ENCODE measurements at places on chromosomes 12 and 14.

GRCh38 chr12:81078469-81079196, 754 bp downstream of the ACSS3 start:
- no peak for DNase-seq

GRCh38 chr12:34347367-34347766, 325.1 kb downstream of the ALG10 start:
- DNase-seq = no peak

- no peak for DNase-seq
Observed at GRCh38 chr12:25585021-25585523, 32.0 kb upstream of the LMNTD1 start.

GRCh38 chr14:67172520-67172919, 16.7 kb upstream of the GARIN2 start:
- DNase-seq = no peak

GRCh38 chr14:51901475-51902024, 41.1 kb downstream of the GNG2 start:
- no peak for DNase-seq

DNA sequence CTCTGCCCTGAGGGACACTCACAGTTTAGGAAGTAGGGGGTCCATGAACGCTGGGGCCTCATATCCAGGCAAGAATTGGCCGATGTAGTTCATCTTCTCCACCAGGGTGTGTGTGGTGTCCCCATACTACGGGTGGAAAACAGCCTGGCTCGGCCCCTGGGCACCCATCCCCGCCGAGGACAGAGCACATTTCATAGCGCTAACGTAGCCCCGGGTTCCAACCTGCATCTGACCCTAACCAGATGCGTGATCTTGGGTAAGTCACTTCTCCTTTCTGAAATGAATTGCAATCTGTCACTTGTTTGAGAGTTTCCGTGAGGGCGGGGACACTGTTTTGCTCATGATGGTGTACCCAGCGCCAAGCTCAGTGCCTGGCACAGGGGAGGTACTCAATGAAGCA, 9.0 kb downstream of the HPD start:
- DNase-seq = no peak

GRCh38 chr12:9064201-9064814, 51.4 kb downstream of the A2M start:
- DNase-seq = no peak

DNA sequence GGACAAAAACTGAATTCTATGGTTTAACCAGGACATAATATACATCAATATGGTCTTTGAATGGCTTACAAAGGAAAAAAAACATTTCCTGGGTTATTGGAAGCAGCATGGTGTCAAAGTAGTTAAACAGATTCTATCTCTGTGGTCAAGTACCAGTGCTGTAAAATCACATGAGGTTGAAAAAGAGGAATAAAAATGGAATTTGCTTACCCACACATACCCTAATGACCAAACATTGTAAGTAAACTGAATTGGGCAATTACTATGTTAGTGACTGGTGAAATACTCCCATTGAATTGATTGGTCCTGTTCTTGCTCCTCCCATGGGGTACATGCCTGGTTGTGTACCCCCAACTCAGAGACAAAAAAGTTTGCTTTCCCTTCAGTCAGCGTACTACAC, 19.6 kb downstream of the IFNG start:
- DNase-seq = no peak

- no peak for DNase-seq
Observed at GRCh38 chr12:20105943-20106342, 262.4 kb upstream of the PDE3A start.

DNA sequence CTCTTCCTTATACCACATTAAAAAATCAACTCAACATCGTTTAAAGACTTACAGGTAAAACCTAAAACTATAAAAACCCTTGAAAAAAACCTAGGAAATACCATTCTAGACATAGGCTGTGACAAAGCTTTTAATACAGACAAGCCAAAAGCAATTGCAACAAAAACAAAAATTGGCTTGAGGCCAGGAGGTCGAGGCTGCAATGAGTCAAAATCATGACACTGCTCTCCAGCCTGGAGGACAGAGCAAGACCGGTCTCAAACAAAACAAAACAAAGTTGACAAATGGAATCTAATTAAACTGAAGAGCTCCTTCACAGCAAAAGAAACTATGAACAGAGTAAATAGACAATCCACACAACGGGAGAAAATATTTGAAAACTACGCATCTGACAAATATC, 1057.8 kb downstream of the FSCB start:
- DNase-seq = no peak

- no peak for DNase-seq
Observed at GRCh38 chr14:74468513-74468912, 24.6 kb downstream of the NPC2 start.

DNA sequence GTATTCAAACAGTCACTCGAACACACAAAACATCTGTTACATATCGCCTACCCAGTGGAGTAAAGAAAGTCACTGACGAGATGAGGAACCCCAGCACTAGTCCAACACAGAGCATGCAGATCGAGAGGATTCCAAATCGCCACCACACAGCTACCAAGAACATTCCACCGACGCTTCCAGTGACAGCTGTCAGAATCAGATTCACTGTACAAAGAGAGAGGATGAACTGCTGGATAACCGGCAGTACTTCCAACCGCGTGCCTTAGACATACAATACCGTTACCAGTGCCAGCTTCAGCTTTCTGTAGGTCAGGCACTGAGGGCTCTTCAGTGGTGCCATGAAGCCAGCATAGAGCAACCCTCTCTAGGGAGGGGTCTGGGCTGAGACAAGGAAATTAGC, 34.5 kb downstream of the TM7SF3 start:
- DNase-seq = no peak

DNA sequence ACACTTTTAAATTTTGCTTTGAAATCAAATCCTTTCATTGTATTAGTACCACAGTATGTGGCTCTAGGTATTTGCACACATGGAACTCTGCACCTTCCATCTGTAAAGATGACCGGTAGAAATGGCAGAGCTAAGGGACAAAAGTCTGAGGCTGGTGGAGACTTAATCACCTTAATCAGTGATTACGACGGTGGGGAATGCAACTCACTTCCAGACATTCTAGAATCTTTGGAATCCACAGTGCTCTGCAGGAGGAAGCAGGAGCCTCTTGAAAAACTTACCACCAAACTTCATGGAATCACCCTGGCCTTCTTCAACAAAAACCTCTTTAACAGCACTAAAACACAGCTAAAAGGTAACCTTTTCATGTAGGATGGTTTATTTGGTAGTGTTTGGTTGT, 3.9 kb upstream of the DACT1 start:
- no peak for DNase-seq

- DNase-seq = no peak
Observed at GRCh38 chr12:60805364-60805763, 1209.5 kb downstream of the SLC16A7 start.

GRCh38 chr12:98612696-98613334, 19.3 kb downstream of the SLC25A3 start:
- DNase-seq = no peak

DNA sequence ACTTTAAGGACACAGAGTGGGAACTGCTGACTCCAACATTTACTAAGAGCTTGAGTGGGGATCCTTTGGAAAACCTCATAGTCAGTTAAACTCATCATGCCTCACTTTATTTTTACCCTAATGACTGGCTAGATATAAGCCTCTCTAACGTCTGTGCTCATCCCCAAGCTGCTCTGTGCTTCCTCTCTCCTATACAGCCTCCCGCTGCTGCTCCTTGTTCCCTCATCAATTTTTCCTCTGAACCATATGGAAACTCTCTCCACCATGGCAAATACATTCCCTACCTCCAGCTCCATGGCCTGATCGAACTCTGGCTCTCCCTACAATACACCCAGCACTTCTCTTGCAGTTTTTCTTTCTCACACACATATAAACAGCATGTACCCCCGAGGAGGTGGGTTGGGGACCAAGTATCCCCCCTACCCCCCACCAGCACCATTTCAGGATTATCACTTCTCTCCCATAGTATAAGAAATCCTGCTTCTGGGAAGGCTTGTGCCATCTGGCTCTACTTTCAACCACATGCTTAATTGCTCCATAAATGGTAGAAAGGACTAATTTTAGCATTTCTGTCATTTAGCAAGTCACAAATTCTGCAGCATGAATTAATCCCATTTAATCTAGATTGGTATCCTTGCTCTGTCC, 39.2 kb upstream of the DYRK2 start:
- peak; percentile 50 for DNase-seq

DNA sequence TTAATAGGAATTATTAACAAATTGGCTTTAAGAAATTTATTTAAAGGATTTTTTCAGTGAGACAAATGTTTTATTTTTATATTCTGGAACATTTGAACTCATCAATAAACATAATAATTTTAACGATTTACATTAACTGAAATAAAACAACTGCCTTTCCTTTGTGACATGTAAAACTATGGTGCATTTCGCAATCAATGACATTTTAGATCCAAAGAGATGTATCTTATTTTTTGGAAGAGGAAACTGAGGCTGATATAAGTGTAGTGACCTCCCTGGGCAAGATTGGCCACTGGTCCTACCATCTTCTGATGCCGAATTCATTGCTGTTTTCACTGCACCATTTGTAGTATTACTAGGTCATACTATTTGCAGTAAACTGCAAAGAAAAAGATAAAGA, 2.5 kb upstream of the RNU6-8 start:
- no peak for DNase-seq

DNA sequence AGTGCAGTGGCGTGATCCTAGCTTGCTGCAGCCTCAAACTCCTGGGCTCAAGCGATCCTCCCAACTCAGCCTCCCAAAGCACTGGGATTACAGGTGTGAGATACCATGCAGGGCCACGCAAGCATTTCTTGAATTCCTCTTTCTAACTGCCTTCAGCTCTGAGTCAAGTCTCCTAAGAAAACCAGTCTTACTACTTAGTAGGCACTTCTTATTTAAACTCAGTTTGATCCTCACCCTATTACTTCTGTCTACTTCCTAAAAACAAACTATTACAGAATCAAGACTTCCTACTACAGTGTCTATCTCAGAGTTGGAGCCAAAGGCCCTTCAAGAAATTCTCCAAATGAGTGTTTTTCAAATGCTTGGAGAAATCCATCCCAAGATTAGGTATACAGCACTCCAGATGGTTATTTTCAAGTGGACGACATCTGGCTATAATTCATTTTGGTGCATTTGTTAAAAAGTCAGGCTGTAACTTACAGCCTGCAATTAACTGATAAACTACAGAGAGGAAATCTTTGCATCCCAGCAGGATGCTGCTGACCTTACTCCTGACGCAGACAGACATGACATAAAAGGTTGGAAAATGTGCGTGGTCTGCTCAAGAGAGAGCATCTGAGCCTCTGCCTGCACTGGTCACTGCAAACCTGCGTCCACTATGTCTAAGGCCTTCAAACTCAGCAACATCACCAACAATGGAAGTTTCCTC, 34.7 kb downstream of the SSH1 start:
- DNase-seq = peak; percentile 4

GRCh38 chr12:122076743-122077495, 1.6 kb upstream of the MLXIP start:
- DNase-seq = no peak

DNA sequence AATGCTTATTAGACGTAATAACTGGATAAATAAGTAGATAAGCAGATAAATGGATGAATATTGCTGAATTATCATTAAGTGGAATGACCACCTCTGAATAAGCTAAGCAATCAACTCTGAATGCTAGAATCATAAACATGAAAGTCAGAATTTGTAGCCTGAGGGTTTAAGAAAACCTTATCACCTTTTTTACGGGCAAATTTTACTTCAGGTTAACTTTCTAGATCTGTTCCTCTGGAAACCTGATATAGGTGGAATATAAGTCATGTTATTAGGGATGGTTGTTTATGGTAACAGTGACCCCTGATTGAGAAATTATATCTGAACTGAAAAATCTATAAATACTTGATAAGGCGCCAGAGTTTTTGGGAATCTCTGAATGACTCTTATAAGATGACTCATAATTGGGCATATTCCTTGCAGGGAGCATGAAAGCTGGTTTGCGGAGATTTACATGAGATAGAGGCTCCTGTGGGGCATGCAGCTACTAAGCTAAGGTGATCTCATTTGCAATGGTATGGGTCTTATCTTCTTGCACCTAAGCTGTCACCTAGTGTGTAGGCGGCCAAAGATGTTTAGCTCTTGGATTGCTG, 12.1 kb downstream of the SPX start:
- no peak for DNase-seq

DNA sequence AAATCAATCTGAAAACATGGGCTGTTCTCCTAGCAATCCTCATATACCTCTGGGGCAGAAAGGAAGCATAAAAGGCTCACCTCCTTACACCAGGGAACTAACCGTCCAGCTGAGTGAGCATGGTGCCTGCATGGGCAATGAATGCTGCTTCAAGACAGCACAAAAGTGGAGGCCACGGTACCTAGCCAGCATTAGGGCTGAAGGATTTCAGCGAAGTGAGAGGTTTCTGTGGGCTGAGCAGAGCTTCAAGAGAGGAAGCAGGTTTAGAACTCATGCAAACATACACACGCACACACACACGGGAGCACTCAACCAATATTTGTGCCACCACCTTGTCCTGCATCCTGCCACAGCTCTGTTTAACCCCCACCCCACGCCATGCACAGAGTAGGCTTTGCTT, 838.5 kb upstream of the TMEM132C start:
- DNase-seq = no peak

GRCh38 chr14:21978999-21979314, 305.3 kb upstream of the OR4E1 start:
- no peak for DNase-seq

- DNase-seq = peak; percentile 6
Observed at GRCh38 chr12:100234591-100235304, 32.1 kb downstream of the DEPDC4 start.

- DNase-seq = no peak
Observed at GRCh38 chr14:65187421-65188049, 85.2 kb upstream of the MAX start.
